ENCODE measurements at places on chromosomes 4 and X. TPM values are rescaled to one million over a fixed set of nuclear protein-coding genes. Genes with fewer than 3 reads are reported as not detected.

Gene CEP135
- total RNA-seq: 7.2 TPM

DNA sequence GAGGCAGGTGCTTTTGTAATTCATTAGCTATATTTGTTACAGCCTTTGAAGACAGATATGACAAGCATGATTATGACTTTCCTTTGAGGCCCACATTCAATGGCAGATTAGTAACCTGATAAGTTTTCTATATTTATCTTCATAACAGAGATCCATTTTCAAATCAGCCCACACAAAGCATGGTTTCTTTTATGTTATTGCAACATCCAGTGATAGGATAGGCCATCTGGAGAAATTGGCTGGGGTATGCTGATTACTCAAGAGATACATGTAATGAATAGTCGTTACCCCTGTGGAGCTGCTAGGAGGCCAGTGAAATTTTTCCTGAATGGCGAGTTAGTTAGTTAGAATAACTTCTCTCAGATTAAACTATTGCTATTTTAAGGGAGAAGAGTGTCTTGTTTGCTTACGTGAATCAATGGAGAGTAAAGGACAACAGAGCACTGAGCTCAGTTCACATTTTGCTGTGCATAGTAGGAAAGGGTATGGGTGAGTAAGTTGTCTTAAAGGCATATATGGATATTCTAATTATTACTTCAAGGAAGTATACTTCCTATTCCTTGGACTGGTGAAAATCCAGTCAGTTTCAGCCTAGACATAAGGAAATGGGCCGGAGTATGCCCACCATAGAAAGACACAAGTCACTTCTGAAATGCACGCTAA is 79.2 kb upstream of the DKK2 start:
- DNase-seq: no peak

- no peak for DNase-seq
Measured at GRCh38 chr4:181249031-181249430, 994.2 kb upstream of the TENM3 start.

Gene MPC1L
- total RNA-seq: not detected

GRCh38 chr4:100935090-100935489 is 412.2 kb downstream of the PPP3CA start:
- DNase-seq: no peak

GRCh38 chr4:103928370-103928769 is 208.6 kb upstream of the TACR3 start:
- no peak for DNase-seq

DNA sequence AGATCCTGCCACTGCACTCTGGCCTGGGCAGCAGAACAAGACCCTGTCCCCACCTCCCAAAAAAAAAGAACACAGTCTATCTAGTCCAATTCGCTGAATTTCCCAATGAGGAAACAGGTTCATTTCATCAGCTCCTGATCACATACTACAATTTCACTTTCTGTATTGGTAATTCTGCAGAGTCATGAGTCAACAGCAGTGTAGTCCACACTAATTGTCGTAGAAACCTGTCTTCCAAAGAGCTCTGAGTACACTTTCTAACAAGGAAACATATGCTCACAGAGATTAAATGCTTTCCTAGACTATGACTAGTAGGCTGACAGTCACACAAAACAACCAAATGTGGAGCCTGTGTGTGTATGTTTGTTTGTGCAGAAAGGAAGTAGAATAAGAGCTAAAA is 91.9 kb downstream of the GPC4 start:
- DNase-seq: no peak
